ENCODE measurements at places on chromosomes 3 and 15. TPM values are rescaled to one million over a fixed set of nuclear protein-coding genes. Genes with fewer than 3 reads are reported as not detected.
A peak's percentile ranks its signal among the peaks of the same experiment; 100 is the strongest.

ANKUB1 gene
- total RNA-seq = under 0.01 TPM

DNA sequence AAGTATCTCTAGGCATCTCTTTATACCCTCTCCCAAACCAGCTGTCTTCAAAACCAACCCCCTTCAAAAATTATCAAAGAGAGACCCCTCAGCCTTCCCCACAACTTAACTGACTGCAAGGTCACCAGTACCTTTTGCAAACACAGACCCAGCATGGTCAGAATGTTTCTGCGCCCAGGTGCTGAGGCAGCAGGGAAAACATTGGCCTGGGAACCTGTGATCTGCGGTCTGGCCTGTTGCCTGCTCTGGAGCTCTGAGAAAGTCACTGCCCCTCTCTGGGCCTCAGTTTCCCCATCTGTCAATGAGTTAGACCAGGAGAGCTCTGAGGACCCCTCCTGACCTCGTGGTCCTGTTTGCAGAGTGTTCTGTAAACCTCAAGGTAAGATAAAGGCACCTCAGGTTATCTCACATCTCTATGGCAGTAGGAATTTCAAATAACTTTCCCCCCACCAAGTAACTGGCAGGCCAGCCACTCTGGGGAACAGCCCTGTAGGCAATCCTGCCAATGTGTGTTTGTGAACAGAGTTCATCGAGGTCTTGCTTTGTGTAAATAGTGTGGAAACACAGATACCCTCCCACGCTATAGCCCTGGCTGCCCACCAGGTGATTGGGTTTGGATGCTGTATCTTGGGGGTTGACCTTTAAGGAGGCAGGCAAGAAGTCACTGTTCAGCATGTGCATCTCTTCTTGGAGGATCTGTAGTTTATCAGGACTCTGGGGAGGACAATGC is 50.0 kb upstream of the SMAD6 start:
- no peak for DNase-seq

AADACL2 gene
- total RNA-seq = not detected

MRPS11 gene
- 38.7 TPM for total RNA-seq

CACNA2D2 gene
- total RNA-seq = under 0.01 TPM

PRKCD gene
- 1.9 TPM for total RNA-seq

CHRM5 gene
- total RNA-seq = 0.13 TPM

DNA sequence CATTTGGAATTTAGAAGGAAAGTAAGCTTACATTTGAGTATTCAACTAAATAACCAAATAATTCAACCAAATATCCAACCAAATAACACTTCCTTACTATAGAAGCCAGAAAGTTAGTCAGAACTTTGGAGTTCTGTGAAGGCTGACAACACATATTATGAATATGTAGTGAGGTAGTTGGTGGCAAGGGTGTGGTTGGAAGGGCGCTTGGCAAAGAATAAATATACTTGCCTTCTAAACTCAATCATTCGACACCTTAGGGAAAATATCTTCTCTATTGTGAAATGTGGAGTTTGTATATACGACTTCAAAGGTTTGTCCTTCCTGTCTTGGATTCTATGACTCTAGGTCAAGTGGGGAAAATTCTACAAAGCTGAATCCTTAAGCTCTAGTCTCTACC is 111.7 kb upstream of the OSTN start:
- DNase-seq = no peak

DNA sequence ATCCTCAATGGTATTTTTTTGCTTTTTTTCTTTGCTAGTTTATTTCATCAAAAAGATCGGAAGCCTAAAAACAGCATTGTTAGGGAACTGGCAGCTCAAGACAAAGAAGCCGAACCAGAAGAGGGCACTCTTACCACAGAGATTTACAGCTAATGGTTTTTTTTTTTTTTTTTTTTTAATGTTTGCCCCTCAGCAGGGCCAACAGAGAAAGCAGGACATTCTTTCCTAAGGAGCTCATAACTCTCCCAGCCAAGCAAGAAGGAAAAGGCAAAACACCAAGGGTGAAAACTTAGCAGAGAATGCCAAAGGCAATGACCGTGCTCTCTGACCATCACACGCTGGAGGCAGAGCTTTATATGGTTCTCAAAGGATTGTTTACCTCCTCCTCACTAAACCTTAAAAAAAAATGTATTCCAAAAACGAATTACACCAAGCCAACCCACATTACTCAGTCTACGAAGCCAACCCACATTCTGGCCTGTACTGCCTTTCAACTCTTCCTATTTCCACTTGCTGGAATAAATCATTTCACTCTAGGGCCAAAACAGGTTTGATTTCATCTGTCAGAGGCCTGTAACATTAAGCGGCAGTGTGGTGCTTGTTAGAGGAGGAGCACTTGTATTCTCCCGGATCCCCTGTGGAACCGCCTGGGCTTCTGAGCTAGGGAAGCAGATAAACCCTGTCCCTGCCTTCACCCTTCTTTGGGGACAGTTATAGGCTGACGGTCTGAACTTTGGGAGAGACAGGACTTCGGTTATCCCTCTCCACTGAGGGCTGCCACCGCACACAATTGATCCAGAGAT is 35.6 kb upstream of the GYG1 start:
- peak; percentile 50 for DNase-seq
